Natural killer cell (primary cell): ENCODE measurements at places on chromosomes 6 and 20. TPM values are rescaled to one million over a fixed set of nuclear protein-coding genes. Genes with fewer than 3 reads are reported as not detected.

DNA sequence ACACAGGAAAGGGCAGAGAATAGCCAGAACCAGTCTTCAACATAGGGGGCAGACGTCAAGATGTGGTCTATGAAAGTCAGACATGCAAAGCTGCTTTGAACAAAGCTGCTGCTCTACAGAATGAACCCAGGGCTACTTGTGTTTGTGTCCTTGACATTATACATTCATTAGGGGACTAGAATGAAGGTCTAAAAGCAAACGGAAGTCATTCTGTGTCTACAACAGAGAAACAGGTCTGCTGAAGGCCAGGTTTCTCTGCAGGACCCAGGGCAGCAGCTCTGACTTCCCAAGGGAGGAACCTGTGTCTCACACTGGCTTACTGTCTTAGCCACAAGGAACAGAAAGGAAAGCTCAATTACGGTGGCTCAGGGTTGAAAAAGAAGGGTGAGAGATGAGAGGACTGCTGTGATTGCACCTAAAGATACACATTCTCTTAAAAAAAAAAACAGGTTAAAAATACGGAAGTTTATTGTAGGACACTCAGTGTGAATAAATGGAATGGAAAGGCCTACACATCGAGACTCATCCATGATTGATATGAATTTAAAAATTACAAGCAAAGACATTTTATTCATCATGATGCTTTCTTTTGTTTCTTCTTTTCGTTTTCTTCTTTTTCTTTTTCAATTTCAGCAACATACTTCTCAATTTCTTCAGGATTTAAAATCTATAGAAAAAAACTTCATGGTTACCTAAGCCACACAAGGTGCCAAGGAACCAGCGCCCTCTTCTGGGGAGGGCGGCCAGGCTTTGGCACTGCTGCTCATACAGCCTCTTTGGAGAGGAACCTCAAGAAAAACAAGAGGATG is 6.7 kb downstream of the PSMA7 start:
- peak; percentile 58 for DNase-seq

GRCh38 chr6:89323511-89323971 is 8.4 kb upstream of the GABRR2 start:
- no peak for DNase-seq

The TINAG gene
- total RNA-seq, result not detected

GRCh38 chr6:137698636-137699030 is 168.4 kb upstream of the TNFAIP3 start:
- no peak for DNase-seq

The FAM83C gene
- total RNA-seq, result not detected

The NRM gene
- total RNA-seq, result 8.7 TPM

The PLCB4 gene
- total RNA-seq, result not detected

GRCh38 chr6:53263917-53264316 is 84.8 kb downstream of the ELOVL5 start:
- DNase-seq, result no peak

The KIF16B gene
- total RNA-seq, result 3.9 TPM
